ENCODE measurements at places on chromosomes 1 and 21.

GRCh38 chr1:22457345-22457744 lies 5.7 kb downstream of the ZBTB40 start:
- no peak for DNase-seq

GRCh38 chr1:193448682-193449461 lies 262.5 kb upstream of the B3GALT2 start:
- no peak for DNase-seq

GRCh38 chr1:225662155-225662554 lies 9.2 kb upstream of the ENAH start:
- no peak for DNase-seq

- DNase-seq: peak; percentile 58
Observed at GRCh38 chr21:46112725-46113215, 14.9 kb downstream of the COL6A2 start.

DNA sequence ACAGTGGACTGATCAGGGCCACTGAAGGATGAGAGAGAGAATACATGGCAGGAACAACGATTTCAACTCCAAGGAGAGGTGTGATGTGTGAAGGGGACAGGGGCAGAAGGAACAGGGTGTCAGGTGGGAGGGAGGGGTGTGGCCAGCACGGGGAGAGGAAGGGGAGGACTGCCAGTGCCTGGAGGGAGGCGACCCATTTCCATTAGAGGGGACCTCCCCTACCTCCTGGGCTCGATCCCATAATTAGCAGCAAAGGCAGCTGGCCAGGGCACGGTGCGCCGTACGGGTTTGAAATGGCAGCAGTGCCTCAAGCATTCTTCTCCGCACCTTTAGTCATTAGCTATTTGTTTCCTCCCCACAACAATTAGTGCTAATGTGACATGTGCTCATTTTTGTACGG lies 22.7 kb downstream of the CRYAA start:
- DNase-seq: peak; percentile 53

GRCh38 chr21:23921670-23922418 lies 1685.4 kb downstream of the MRPL39 start:
- no peak for DNase-seq

DNA sequence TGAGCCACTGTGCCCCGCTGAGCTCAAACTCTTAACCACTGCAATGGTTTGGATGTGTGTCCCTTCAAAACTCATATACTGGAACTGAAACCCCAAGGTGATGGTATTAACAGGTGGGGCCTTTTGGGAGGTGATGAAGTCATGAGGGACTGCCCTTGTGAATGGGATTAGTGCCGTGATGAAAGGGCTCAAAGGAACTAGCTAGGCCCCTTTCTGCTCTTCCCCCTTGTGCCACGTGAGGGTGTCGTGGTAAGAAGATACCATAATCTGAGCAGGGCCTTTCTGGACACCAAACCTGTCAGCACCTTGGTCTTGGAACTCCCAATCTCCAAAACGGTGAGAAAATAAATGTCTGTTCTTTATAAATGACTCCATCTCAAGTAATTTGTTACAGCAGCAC lies 45.5 kb upstream of the SPOCD1 start:
- no peak for DNase-seq

GRCh38 chr1:112011202-112011601 lies 21.7 kb upstream of the KCND3 start:
- DNase-seq: no peak

DNA sequence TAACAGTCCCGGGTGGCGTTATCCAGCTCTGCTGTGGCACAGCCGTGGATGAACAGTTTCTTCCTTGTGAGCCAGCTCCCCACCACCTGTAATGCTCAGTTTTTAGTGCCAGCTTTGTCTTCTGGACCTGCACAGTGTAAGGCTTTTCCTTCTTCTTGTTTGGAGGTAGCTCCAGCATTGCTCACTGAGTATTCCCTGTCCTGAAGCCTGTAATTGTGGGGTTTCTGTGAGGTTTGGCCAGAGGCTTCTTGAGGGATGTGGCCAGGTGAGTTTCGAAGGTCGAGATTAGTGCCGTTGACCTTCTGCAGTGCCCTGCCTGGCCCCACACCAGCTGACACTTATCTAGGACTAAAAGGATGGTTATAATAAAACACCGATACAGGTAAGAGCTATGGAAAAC lies 75.0 kb downstream of the PBX1 start:
- no peak for DNase-seq

DNA sequence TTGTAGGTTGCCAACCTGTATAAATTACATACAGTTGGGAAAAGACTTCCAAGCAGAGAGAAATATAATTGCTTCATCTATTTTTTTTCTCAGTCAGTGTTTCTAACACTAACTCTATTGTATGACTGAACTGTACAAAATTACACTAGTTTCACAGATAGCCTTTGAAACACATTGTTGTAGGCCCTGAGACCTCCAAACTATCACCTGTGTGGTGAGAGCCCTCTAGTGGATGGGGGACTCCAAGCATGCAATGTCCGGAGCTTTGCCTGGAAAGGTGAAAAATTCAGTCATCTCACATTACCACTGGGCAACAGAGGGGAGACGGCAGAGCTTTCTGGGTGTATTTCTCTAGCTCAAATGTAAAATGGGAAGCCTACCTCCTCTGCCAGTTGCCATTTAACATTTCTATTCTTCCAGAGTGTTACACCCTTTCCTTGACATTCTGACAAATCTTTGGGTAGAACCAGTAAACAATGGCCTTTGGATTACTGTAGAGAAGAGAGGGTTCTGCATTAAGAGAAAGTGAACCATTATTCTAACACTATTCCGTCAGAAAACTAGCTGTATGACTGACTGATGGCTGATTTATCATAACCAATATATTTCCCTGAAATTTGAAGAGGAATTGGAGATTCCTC lies 212.2 kb downstream of the LYPLAL1 start:
- DNase-seq: no peak

DNA sequence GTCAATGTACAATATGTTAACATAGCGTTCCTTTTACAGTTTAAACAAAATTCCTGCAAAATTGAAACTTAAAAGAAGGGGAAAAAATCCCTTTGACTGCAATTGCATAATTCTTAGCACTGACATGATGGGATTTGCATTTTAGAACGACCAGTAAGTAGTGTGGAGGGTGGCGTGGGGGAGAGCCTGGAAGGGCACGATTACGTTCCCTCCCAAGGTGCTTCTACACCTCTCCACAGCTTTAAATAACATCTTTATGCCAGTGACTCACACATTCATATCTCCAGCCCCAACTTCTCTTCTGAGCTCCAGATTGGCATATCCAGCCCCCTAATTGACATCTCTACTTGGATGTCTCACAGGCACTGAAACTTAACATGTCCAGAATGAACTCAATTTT lies 64.3 kb downstream of the OLFML3 start:
- no peak for DNase-seq

DNA sequence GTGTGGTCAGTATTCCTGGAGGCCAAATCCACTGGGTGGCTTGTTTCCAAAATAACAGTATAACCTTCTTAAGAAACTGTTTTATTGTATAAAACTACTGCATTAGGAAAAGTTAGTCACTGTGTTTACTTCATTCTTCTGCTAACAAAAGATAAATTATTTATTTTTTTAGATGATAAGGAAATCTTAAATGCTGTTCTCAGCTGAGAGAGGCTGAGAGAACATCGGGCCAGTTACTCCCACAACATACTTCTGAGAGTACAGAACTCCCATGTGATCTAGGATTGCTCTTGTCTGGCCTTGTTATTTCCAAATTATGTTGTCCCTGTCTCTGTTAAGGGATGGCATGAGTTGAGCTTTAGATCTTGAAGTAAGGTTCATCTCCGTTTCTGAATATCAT lies 96.7 kb upstream of the CXADR start:
- DNase-seq: no peak

GRCh38 chr1:14724246-14724645 lies 125.8 kb downstream of the KAZN start:
- no peak for DNase-seq

- peak; percentile 87 for DNase-seq
Observed at GRCh38 chr1:46527474-46528296, 23.8 kb downstream of the KNCN start.

DNA sequence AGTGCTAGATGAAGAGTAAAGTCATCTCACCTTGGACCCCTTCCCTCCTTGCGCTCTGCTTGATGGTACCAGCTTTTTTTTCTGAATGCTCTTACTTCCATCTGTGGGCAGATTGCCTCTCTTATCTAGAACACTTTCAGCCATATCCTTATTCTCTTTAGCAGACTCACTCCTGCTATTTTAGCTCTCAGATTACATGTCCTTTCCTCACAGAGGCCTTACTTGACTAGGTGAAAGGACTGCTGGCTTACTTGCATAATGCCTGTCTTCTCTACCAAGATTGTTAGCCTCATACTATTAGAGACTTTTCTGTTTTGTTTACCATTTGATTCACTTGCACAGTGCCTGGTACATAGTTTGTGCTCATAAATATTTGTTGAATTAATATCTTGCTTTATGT lies 9.3 kb downstream of the IFI44 start:
- DNase-seq: no peak

- DNase-seq: no peak
Observed at GRCh38 chr1:72324451-72324850, 42.1 kb upstream of the NEGR1 start.

GRCh38 chr1:81233591-81233990 lies 567.1 kb upstream of the ADGRL2 start:
- DNase-seq: no peak

GRCh38 chr1:228955691-228956090 lies 220.4 kb downstream of the RHOU start:
- DNase-seq: no peak

DNA sequence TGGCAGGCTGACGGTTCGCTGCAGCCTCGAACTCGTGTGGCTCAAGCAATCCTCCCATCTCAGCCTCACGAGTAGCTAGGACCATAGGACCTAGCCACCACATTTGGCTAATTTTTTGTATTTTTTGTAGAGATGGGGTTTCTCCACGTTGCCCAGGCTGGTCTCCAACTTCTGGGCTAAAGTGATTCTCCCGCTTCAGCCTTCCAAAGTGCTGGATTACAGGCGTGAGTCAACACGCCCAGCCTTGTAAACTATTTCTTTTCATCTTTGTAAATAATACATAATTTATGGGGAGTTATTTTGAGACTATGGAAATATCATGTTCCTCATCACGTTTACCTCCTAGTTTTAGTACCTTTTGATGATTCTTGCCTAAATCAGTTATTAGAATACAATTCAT lies 906 bp upstream of the FBXO28 start:
- DNase-seq: no peak

DNA sequence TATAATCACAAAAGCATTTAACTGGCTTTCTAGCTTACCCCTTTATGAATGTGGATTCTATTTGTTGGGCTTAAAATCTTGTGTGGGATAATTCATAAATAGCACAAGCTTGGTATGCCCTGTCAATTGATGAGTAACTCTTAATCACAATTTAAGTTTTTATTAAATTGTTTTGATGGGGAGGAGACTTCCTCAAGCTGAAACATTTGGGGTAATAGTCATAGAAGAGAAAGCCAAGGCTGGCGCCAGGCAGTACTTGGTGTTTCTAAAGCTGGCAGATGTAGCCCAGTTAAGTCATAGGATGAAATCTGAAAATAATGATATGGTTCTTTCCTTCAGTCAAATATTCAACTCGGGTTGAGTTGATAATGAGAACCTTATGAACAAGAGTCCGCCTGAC lies 167.2 kb downstream of the FMN2 start:
- no peak for DNase-seq

- no peak for DNase-seq
Observed at GRCh38 chr1:248852481-248853405, 6.1 kb downstream of the ZNF692 start.

DNA sequence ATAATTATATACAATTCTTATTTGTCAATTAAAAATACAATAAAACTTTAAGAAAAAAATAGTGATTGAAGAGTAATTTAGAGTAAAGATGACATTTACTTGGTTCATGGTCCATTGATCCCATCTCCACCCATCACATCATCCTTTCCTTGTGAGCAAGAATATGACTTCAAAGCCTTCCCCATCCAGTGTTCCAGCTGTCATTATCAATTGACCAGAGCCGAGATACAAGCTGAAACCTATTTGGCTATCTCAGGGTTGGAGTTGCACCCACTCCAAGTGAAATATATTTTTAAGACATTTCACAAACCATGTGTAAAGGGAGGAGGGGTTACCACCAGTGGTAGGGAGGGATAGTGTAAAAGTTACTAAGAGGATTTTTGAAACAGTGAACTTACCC lies 428.9 kb upstream of the C1orf87 start:
- DNase-seq: no peak

DNA sequence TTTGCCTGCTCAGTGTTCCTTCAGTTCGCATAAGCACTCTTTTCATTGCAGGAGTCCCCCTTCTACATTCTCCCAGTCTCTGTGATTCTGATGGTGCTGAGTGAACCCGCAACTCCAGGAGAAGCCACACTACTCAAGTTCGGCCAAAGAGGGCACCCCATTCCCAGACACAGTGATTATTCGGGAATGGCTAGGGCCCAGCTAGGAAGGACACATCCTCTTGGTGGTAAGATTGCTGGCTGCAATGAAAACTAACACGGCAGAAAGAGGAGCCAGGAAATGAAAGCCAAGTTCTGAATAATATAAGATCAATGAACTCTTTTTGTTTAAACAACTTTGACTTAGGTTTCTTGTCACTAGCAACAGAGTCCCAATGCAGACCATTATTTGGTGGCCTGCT lies 14.9 kb downstream of the CREG1 start:
- no peak for DNase-seq

GRCh38 chr1:40919475-40920011 lies 57.4 kb upstream of the CITED4 start:
- no peak for DNase-seq

- no peak for DNase-seq
Observed at GRCh38 chr1:167471568-167471967, 46.8 kb downstream of the CD247 start.

GRCh38 chr1:19651141-19651737 lies 7.1 kb downstream of the NBL1 start:
- no peak for DNase-seq

DNA sequence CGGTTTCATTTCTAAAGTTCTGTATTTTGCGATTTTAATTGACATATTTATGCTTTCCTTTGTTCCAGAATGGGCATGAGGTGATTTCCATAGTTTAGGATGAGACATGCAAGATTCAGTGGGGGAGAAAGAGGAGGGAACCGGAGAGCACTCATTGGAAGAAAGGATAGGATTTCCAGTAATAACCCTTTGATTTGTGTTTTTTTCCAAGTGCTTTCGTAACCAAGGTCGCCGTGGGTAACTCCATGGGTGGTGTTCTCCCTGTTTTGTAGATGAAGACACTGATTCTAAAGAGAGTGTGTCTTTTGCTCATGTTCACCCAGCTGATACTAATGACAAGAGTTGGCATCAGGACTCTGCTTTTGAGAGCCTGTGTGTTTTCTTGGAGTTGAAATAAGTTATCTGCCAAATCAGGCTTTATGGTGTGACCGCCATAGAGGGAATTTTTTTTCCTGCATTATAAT lies 170.1 kb downstream of the DHRS3 start:
- DNase-seq: no peak

GRCh38 chr1:67677408-67677807 lies 7.6 kb upstream of the GADD45A start:
- no peak for DNase-seq

DNA sequence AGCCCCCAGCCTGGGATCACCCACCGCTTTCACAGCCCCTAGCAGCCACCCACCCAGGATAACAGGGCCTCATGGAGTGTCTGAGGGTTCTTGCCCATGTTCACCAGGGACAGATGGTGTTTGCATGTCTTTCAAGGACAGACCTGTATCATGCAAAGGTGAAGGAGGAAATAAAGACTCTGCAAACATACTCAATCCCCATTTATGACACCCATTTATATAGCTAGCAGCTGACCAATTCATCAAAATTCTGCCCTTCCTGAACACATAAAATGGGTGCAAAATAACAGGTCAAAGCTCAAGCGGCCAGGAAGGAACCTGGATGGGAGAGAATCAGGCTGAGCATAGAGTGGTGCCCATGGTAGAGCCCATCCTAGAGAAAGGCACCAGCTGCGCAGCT lies 32.8 kb upstream of the LYPD8 start:
- no peak for DNase-seq
